ENCODE measurements at places on chromosomes 2 and 18.

DNA sequence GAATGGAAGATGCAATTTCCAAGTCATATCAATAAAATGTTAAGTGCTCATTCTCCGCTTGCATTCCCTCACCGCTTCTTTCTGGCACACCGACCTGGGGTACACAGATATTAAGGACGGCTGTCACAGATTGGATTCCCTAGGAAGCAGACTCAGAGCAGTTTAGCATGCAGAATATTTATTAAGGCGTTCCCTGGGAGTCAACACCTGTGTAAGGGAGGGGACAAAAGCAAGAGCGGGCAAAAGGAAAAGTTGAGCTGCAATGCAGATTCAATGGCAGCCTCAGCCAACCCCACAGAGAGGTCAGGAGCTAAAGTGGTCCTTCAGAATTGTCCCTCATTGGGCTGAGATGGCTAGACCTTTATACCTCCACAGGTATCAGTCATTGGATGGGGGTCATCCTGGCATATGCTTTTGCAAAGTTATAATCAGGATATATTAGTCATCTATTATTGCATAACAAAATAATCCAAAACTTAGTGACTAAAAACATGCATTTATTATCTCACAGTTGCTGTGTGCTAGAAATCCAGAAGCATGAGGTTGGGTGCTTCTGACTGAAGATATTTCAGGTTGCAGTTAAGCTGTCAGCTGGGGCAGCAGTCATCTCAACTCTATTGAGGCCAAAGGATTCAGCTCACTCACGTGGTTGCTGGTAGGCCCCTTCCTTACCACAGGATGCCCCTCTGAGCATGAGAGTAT is 27.0 kb upstream of the INO80D start:
- DNase-seq, result no peak

DNA sequence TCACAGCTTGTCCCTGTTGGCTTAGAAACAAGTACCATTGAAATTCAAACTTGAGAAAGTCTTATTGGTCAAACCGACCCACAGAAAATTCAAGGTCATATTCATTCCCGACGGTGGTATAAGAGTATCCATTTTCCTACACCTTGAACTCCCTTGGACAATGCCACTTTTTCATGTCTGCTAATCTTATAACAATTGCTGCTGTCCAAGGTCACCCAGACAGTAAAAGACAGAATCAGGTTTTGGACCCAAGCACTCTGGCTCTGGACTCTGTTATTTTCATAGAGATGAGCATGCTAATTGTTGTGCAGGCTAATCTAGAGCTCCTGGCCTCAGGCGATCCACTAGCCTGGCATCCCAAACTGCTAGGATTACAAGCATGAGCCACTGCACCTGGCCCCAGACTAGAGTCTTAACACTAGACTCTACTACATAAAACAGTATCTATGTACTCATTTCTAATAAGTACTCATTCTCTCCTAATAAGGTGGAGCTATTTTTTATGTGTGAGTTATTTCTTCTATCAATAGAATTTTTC is 57.8 kb downstream of the C2orf76 start:
- DNase-seq, result no peak

- DNase-seq, result peak; percentile 55
Measured at GRCh38 chr2:160324161-160324800, 124.2 kb upstream of the ITGB6 start.

GRCh38 chr2:3463944-3464343 is 55.4 kb downstream of the ADI1 start:
- DNase-seq, result no peak

- DNase-seq, result no peak
Measured at GRCh38 chr2:218985325-218986091, 524 bp upstream of the FEV start.

DNA sequence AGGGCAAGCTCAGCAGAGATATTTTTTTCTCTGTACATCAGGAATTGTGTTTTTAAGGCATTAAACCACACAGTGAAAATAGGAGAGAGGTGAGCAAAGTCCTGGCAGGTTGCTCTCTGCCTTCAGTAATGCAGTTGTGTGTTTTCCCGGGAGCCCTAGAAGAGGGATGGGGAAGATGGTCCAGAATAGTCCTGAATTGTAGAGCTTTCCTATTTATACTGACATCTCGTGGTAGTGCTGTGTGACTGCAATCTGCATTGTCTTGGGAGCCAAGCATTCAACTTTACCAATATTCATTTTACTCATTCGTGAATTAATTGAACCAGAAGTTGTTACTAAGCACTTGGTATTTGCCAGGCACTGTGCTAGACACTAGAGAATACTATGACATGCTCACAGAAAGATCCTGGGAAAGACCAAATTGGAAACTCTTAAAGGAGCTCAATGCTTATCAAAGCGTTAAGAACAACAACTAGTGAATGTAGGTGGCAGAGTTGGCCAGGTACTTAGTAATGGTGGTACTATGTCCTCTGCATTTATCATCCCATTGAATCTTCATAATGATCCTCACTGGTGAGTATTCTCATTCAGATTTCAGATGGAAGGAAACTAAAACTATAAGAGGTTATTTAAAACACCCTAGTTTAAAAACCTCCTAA is 214.6 kb downstream of the TRIB2 start:
- DNase-seq, result peak; percentile 1

DNA sequence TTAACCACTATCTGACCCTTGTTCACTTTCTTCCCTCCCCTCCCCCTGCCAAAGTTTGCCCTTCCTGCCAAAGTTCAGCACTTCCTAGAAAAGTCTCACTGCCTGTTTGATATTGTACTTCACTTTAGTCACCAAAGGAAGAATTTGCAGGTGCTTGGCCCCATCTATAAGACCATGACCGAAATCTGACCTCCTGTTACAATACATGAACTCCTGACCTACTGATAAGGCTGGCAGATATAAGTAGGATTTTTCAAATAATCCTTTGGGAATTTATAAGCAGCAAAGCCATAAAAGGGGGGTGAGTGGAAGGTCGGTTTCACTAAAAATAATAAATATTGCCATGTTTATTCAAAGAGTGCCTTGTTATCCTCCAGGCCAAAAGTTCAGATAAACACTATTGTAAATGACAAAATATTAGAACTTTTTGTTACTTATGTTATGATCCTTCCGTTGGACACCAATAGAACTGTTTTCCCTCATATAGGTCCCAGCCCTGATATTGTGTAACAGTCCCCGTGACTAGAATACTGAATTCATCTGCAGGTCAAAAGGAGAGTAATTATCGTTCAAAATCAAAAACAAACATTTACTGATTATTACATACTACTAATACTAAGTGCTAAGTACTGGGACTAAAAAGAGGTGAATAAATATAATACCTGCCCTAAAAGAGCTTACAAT is 277.6 kb downstream of the EXOC6B start:
- DNase-seq, result no peak

DNA sequence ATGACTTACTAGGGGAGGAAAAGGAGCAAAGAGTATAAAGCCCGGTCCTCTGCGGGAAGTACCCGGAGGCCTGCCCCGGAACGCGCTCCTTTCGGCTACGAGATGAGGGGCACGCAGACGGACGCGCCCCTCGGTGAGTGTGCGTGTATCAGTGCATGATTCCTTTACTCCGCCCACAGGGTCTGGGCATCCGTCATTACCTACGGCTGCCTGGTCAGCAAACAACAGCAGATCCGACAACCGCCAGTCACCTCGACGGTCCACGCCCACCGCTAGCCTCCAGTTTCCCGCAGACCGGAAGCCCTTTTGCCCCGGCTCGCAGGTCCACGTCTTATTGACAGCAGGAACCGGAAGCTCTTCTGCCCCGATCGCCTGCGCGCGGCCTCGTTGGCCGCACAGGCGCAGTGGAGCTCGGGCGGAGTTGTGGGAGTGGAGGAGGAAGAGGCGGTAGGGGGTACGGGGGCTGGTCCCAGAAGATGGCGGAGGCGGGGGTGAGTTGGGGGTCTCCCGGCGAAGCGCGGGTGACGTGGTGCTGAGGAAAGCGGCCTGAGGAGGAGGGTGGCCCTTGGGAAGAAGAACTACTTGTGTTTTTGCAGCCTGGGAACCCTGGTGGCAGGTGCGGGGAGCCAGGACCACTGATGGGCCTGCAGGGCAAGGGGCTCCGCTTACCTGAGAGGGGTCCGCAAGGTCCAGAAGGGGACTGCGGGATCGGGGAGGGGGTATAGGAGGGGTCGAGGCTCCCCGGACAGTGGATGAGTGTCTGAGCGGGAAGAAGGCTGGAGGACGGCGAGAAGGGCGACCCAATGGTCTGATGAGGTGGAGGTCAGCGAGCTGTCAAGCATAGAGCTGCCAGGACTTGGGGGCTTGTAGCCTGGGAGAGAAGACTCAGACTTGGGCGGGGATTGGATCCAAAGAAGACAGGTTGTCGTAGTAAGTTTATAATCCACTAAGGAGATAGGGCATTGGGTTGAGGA is at the start of gene INSIG2:
Gene INSIG2 (plus strand): TSS at position 421 of the 974 bp plus-strand sequence. CDS start 8,086 bp downstream, outside the sequence.
- DNase-seq, result peak; percentile 98

DNA sequence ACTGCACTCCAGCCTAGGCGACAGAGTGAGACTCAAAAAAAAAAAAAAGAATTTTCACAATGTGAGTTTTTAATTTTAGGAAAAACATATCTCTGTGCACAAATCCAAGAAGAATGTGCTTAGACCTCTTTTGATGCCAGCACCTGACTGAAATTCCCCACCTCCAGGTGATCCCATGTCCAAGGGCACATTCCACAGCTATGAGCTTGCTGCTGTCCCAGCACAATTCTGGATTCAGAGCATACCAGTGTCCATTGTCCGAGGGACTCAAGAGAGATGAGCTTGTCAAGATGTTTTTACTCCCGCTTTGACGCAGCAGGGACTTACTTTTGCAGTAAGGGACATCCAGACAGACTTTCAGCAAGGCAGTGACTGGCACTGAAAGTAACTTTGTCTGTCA is 489.1 kb upstream of the ACVR2A start:
- DNase-seq, result no peak

- DNase-seq, result no peak
Measured at GRCh38 chr2:27792759-27793158, 21.2 kb downstream of the MRPL33 start.

- DNase-seq, result no peak
Measured at GRCh38 chr2:118687698-118688097, 159.8 kb downstream of the EN1 start.

GRCh38 chr2:48770181-48770580 is 14.7 kb upstream of the LHCGR start:
- DNase-seq, result no peak

GRCh38 chr2:188028739-188029138 is 262.9 kb upstream of the GULP1 start:
- DNase-seq, result no peak

DNA sequence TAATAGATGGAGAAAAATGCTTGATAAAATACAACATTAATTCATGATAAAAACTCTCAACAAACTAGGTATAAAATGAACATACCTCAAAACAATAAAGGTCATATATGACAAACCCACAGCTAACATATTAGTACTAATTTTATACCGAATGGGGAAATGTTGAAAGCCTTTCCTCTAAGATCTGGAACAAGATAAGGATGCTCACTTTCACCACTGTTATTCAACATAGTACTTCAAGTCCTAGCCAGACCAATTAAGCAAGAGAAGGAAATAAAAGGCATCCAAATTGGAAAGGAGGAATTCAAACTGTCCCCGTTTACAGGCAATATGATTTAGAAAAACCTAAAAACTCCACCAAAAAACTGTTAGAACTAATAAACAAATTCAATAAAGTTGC is 61.5 kb upstream of the CTIF start:
- no peak for DNase-seq

GRCh38 chr18:50218432-50219197 is 23.7 kb upstream of the MYO5B start:
- DNase-seq, result peak; percentile 32

DNA sequence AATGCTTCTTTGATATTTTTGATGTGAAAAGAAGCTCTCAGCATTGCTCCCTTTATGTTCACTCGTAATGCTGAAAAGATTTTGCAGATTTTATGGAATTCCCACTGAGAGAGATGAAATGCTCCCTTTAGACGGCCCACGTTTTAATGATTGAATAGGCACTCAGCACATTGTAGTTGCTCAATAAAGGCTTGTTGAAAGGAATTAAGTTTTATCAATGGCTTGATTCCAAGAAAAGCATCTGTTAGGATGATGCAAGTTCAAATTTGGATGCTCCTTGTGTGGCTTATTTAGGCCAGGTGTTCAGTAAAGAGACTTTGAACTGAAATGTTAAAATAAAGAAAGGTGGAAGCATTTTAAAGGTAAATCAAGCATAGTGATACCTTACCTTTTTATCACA is 725.1 kb downstream of the EPHA4 start:
- DNase-seq, result no peak

GRCh38 chr2:224749136-224749535 is 33.0 kb upstream of the CCDC195 start:
- no peak for DNase-seq

DNA sequence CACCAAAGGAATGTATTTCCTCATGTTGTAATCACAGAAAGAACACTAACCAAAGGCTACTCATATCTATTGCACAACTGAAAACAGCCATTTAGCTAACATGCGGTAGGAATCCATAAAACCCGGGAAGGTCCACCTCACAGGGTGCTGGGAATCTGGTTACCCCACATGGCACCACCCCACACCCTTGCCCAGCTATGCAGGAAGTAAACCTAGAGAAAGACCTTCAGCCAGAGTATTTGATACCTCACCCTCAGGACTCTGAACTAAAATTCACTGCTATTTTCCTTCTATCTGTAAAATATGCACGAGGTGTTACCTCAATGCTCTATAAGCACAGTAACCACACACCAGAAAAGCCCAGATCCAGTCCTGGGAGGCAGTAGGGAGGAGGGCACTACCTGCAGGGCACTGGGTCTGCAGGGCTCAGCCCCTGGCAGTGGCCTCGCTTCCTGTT is 45.8 kb downstream of the PTPN2 start:
- no peak for DNase-seq

DNA sequence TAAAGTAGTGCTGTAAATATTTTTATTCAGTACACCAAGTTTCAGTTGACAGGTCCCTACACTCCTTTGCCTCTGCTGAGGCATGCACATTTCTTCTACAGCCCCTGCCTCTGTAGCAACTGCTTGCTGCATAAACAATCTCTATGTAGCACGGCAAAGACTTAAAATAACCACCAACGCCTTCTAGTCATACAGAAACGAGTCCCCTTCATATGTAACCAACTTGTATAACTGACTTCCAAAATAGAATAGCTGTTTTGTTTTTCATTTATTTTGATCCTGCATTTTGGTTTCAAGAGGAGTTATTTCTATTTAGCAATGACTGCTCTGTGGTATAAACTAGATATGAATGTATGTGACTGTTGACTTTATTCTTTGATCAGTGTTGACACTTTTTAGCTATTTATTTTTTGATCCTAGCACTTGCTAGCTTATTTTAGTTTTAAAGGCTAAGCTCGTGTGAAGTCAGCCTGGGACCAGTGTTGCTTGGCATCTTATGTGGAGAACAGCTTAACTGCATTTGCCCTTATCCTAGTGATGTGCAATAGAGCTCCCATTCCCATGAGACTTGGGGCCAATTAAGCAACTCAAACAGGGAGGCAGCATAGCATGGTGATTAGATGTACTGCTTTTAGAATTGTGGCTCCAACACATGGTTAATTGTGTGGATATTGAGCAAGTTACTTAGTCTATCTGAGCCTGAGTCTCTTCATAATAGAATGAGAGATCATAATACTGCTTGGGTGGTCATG is 79.6 kb downstream of the HRH4 start:
- DNase-seq, result no peak

GRCh38 chr18:77162580-77162979 is 30.0 kb upstream of the MBP start:
- no peak for DNase-seq
